ENCODE measurements at places on chromosomes 2 and 18.

DNA sequence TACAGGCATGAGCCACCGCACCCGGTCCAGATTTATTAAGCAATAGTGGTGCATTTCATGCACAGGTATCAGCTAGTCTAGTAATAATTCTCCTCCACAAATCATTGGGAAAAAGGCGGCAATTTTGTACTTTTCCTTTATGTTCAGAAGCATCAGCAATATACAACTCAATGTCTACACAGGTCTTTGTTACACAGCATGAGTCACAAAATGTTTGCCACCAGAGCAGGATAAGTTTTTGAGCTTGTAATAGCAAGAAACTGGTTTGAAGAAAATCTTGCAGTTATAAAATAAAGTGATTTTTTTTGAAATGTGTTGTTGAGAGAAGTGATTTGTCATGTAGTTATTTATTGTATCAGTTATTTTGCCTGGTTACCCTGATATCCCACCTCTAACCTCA lies 4.8 kb upstream of the ITPRIPL1 start:
- no peak for DNase-seq

- peak; percentile 54 for DNase-seq
Observed at GRCh38 chr2:101474731-101475384, at the start of gene RFX8. Gene RFX8 (minus strand): TSS chr2:101475112. CDS start chr2:101466848, 8,264 bp downstream.

DNA sequence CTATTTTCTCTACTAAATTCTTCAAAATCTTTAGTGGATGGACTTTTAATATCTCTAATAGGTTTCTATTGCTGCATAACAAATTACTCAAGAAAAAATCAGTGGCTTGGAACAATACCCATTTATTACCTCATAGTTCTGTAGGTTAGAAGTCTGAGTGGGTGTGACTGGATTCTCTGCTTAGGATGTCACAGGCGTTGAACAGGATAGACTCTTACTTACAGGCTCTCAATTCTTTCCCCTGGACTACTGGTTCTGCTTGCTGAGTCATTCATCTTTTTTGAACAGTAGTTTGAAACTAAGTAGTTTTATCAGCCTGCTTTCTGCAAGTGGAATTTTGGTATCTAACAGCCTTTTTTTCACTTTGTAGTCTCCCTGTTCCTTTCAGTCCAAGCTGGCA lies 265.4 kb downstream of the ZNF385B start:
- DNase-seq = no peak

DNA sequence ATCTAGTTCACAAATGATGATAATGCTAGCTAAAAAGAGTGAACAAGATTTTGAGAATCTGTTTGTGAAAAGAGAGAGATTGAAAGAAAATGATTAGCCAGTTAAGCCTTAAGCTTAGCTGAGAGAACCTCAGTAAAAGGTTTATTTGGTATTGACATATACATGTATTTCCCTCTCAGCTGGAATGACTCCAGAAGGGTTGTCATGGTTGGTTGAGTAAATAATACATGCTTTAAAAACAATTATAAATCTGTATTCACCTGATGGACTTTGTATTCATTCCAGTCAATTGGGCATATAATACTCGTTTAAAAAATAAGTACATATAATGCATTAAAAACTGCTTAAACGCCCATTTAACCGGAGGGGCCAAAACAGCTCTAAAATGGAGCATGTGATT lies 181.4 kb downstream of the GRB14 start:
- no peak for DNase-seq

GRCh38 chr2:161625996-161626395 lies 1.8 kb downstream of the SLC4A10 start:
- DNase-seq = no peak
